ENCODE measurements at places on chromosomes 7 and 10.
A peak's percentile ranks its signal among the peaks of the same experiment; 100 is the strongest.

GRCh38 chr10:24889639-24890038 is 62.8 kb downstream of the PRTFDC1 start:
- DNase-seq: no peak

DNA sequence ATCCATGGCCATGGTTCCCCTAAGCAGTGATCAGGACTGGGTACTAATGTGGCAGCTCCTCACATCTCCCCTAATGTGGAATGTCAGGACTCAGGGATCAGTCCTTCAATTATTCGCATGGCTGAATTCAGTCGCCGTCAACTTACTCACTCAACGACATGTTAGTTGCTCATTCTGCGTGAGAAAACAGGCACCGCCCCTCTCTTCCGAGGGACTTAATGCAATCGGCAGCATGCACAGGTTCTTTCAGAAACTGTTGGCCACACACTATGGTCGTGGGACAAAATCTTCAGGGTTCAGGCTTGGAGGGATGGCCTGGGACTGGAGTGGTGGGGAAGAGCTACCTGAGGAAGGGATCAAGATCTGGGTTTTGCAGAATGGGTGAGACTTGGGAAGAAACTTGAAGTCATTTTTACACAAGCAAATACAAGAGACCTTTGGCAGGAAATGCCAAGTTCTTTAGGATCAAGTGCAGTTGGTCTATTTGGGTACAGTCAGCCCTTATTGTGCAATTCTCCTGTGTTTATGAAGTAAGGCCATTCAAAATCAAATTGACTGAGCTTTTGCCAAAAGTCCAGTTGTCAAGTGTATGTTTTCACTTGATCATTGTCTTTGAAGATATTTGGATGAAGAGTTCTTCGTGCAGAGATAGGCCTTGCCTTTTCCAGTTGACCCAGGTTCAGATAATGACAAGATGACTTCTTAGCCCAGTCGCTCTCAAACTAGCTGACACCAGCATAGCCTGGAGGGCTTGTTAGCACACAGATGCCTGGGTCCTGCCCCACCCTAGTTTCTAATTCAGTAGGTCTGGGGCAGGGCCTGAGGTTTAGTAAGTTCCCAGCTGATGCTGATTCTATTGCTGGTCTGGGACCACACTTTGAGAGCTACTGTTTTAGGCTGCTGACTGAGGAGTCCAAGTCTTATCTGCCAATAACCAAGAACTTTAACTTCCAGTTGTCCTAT is 48.5 kb downstream of the LRRC18 start:
- DNase-seq: no peak

DNA sequence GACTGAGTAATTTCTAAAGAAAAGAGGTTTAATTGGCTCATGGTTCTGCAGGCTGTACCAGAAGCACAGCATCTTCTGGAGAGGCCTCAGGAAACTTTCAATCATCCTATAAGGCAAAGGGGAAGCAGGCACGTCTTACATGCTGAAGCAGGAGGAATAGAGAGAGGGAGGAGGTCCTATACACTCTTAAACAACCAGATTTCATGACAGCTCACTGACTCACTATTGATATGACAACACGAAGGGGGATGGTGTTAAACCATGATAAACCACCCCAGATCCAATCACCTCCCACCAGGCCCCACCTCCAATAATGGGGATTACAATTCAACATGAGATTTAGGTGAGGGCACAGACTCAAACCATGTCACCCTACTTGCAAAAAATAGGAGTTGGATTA is 201.5 kb downstream of the CDK14 start:
- no peak for DNase-seq

DNA sequence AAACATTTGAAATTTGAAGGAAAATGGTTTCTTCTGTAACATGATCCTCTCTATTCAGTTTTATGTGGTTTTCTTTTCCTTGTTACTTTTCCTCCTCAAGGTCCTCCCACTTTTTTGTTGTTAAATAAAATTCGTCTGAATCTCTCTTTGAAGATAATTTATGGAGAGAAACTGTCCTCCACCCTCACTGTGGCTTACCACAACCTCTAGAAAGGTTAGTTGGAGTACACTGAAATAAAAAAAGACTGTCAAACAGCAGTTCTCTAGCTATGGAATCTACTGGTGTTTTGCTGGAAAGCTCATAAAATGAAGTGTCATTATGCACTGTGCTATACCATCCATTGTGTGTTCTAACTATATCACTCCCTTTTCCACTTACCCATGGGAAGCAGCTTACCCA is 189.4 kb downstream of the HDAC9 start:
- DNase-seq: no peak

DNA sequence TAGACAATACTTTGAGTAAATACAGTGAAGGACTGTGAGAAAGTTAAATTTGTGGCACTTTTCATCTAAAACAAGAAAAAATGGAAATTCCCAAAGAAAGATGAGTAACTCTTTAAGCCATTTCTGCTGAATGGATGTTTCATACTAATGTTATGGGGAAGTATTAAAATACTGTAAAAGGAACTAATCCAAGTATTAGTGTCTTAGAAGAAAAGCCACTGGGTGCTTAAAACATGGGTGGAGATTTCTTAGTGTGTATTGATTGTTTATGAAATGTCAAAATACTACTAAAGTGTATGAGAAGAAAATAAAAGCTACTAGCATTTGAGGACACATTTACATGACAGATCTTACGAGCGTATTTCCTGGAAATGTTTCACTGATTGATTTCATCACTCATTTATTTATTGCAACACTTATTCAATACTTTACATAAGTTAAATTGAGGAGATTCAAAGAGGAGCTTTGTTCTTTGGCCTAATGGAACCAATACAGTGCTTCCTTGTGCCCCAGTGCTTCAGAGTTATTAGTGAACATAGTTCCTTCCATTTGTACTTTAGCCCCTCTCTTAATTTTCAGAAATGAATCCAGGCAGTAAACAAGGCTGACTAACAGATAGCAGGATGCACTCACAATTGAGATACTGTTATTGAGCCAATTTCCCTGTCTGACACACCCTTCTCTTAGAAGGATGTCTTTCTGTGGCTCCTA is 155.5 kb upstream of the AHR start:
- no peak for DNase-seq

DNA sequence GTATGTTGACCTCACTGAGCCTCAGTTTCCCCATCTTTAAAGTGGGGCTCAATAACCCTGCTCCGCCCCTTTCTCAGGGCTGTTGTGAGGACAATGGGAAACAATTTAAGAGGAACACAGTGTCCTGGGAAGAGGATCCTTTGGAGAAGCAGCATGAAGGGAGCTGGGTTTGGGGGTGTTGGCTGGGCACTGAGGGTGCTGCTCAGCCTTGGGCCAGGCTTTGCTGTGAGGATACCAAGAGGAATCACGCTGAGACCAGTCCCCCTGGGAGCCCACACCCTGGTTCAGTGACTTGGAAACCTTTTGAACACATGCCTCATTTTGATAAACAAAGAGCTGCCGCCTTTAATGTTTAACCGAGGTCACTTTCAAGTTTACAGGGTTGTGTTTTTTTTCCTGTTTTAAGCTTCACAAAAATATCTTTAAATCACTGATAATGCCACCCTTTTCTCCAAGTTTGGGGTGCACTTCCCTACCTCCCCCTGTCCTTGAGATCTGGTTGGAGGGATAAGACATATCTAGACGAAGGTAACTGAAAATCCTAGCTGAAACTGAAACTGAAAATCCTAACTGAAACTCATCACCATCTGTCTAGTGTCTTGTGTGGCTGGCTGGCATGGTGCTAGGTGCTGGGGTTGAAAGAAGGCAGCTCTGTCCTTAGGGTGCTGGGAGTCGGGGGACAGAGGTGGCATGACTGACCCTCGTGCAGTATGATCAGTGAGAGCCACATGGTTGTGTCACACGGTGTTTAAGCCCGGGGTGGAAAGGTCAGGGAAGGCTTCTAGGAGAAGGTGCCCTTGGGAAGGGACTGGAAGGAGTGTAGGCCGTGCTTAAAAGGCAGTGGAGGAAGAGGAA is 27.7 kb downstream of the ZNF775 start:
- peak; percentile 15 for DNase-seq

- DNase-seq: no peak
Observed at GRCh38 chr7:75762350-75762917, 9.6 kb downstream of the CCL26 start.

- DNase-seq: no peak
Observed at GRCh38 chr7:85567983-85568382, 381.1 kb upstream of the SEMA3D start.

DNA sequence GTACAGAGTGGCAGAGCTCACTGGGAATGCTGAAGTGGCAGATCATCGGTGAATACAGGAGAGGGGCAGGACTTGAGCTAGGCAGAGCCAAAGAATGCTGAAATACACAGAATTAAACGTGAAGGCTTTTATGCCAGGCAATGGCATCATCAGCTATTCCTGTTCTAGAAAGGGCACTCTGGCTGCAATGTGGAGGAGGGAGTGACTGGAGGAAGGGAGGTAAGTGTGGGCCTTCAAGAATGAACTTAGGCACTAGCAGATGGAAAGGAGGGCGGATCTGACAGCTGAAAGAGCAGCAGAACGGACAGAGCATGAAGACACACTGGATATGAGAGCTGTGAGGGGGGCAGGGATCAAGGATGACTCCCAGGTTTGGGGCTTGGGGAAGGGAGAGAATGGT is 12.0 kb upstream of the TM9SF3 start:
- DNase-seq: no peak

DNA sequence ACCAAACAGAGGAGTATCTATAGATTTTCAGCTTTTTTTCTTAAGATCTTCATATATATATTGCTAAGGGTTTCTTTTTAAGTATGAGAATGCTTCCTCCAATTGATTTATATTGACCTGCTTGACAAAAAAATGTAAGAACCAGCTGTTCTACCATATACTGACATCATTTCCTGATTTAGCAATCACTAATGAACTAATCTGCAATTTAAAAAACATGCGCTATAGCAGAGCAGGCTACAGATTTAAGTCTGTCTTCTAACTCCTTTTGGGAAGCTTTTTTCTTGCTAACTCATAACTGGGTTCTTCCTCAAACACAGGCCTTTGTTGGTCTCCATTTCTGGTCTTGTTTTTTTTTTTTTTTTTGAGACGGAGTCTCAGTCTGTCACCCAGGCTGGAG is 33.2 kb downstream of the ABCC2 start:
- DNase-seq: no peak

GRCh38 chr10:75450644-75451640 is 19.5 kb downstream of the LRMDA start:
- no peak for DNase-seq

GRCh38 chr10:13847201-13847631 is 260.5 kb downstream of the PRPF18 start:
- DNase-seq: no peak

GRCh38 chr7:154914996-154915380 is 87.9 kb downstream of the PAXIP1 start:
- DNase-seq: no peak

- DNase-seq: no peak
Observed at GRCh38 chr7:44277391-44277790, 48.0 kb downstream of the CAMK2B start.

- DNase-seq: no peak
Observed at GRCh38 chr7:141320287-141320686, 230.9 kb upstream of the AGK start.

GRCh38 chr10:44056206-44056605 is 328.7 kb downstream of the CXCL12 start:
- DNase-seq: peak; percentile 59

DNA sequence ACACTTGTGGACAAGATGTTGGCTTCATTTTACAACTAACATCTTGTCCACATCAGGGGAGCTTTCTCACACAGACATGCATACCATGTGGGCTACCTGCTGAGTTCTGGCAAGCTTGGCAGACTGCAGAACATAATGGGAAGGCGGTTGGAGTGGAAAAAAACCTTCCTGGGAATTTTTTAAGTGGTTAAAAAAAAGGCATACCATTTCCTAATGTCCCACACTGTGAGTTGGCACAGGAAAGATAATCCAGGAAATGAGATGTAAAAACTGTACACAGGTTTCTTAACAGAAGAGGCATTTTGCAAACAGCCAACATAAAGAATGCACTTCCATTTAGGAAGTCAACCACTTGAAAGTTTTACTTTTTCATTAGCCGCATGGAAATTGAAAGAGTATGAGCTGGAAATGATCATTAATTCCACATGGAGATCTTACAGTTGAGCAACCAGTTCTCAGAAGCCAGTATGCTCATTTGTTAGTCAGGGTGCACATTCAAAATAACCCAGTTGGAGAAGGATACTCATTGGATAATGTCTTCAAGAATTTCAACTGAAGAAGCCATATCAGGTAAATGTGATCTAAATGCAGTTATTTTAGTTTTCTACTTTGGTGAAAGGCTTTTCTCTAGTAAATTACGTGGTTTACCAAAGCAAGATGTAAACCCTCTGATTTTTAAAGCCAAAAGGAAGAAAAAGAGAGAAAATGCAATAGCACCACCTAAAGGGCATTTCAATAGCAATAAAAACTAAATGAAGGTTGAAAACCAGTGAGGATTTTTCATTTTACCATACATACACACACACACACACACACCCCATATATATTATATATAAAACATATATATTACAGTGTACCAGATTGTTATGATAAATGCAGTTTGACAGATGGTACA is 194.0 kb downstream of the TAX1BP1 start:
- no peak for DNase-seq

DNA sequence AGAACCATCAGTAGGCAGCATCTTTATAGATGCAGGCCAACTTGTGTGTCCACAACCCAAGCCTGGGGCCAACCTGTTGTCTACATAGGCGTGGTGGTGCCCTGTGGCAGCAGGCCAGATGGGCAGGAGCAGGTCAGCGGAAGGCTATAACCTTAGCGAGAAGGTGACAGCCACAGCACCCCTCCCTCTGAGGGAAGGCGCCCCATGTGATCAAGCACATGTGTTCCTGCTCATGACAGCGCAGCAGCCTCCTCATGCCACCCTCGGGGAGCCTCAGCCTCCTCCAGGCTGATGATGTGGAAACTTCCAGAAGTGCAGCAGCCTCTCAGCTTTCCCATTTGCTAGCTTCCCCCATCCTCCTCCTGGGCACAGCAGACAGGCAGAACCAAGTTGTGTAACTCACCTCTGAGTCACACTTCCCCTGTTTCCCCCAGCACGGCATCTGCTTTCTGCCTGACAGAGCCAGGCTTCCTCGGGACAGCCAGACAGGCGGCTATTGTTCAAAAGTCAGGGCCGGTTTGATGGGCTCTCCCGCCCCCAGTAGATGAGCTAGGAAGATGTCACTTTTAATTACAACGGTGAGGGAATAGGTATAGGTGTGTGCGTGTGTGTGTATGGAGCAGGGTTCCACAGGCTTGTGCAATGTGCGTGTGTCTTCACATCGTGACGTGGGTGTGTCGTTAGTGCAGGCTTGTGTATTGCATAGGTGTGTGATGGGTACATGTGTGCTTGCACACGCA is 312.0 kb upstream of the ZMIZ1 start:
- peak; percentile 70 for DNase-seq

DNA sequence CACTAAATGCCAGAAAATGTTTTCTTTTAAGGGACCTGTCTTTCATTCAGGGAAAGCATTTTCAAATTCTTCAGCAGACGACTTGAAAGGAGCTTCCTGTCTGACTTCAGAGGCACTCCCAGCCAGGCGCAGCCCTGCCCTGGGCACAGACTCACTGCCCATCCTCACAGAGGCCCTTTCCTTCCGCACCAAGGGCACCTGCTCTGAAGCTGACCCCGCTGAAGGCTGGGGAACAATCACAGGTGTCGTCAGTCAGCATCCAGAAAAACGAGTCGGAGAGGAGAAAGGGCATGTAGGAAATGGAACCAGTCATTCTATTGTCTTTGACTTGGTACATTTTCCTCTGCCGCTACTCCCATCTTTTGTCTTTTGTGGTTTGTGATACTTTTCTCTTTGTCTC is 125.3 kb upstream of the PARD3 start:
- no peak for DNase-seq

Measured in right hindlimb (tissue), 1 donor.